Suppressor macrophage (primary cell): ENCODE measurements at places on chromosomes 3 and 15.

DNA sequence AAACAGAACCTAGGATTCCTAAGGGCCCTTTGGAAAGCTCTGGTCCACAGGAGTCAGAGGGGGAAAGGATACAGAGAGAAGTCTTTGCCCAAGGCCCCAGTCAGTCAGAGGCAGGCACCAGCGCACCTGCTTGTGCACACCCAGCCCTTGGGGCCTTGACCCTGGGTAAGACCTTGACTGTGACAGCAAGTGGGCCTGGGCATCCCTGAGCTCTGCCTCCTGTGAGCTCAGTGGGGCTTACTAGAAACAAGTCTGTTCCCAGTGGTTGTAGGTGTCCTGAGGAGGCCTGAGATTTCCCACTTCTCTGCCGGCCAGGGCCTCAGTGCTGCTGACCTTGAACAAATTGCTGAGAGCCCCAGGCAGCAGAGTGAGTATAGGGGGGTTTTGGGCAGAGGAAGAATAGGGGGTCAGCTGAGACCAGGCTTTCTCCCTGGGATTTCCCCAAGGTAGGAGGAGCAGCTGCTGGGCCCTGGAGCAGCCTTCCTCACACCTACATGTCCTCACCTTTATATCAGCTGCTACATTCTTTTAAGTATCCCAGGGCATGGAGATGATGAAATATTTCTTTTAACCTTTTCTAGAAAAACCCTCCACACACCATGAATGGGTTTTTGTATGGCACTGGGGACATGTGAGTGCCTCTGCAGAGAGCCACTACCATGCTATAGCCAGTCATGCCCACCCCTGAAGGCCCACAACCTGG is 9.7 kb upstream of the DAG1 start:
- DNase-seq, result no peak

GRCh38 chr3:120438665-120439370 is 12.0 kb downstream of the FSTL1 start:
- DNase-seq, result no peak

DNA sequence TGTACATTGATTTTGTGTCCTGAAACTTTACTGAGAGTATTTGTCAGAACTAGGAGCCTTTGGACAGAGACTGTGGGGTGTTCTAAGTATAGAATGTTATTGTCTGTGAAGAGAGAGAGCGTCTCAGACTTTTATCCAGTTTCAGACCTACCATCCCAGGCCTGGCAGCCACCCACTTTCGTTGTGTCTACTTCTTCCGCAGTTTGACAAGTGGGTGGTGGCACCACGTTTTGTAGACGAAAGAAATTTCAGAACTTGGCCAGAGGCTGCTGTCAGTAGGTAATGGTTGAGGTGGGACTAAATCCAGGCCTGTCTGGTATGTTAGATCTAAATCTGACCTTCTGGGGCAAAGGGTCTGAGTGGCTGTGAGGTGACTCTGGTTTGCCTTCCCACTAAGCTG is 13.4 kb upstream of the TRAK1 start:
- DNase-seq, result no peak

- DNase-seq, result no peak
Observed at GRCh38 chr3:63922491-63923199, 10.5 kb upstream of the SCAANT1 start.

DNA sequence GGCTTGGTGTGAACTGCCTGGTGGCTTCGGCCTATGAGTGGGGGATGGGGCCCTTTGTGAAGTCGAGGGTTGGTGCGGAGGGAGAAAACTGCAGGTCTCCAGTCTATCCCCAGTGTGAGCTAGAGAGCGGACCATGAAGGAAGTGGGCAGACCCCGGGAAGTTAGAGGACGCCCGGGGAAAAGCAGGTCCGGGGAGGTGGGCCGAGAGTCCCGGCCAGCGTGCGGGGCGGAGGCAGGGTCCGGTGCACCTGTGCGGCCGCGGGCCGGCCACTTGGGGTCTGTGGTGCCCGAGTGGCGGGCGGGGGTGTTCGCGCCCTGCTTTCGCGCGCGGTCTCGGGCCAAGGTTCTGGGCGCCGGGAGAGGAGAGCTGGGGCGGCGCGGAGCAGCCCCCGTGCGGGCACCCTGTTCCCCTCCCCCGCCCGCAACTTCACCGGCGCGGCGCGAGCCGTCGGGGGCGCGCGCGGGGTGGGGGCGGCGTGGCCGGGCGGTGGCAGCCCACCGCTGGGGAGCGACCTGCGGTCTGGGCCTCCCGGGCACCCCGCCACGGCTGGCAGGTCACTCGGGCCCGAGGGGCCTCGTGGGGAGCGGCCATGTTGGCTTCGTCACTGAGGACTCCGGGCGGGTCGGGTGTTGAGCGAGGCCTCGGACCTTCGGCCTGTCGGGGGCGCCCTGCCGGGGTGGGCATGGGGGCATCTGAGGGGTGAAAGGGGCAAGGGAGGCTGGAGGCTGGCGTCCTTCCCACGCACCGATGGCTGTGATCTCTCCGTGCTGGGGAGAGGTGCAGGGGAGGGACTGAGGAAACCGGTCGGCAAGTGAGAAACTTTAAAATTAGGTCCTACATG is 4.8 kb downstream of the UBE2E1 start:
- peak; percentile 41 for DNase-seq

- DNase-seq, result no peak
Observed at GRCh38 chr3:155979746-155980145, 109.3 kb downstream of the GMPS start.

DNA sequence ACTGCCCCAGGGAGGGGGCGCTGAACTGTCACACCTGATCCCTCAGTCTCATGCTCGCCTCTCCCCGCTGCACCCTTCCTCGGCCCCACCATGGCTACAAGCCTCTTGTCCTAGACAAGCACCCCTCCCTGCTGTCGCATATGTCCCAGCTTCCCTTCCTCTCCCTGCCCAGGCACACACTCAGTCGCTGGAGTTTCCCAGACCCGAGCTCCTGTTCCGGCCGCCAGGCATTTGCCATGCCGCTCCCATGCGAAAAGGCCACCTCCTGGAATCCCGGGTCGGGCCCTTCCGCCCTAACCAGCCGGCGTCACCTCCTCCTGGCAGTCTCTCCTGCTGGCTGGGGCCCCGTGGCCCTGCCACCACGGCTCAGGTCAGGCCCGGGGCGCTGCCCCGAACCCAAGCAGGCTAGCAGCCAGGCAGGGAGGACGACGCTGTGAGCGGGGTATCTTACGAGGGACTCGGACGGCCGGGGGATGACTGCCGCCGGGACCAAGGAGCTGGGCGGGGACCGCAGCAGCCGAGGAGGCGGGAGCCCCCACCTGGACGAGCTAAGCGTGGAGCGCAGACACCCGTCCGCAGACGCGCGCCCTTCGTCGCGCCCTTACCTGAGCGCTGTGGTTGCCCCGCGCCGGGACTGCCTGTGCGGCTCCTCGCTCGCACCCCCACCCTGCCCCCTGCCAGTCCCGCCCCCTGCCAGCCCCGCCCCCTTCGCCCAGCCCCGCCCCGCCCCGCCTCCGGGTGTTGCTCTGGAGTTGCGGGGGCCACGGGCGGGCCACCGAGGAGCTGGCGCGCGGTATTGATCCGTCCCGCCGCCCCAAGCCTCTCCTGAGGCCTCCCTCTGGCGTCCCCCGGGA is at the start of gene ALS2CL:
TSS of gene ALS2CL (minus strand) at position 642 of the 854 bp plus-strand sequence. CDS start 4,239 bp downstream, outside the sequence.
- peak; percentile 64 for DNase-seq

DNA sequence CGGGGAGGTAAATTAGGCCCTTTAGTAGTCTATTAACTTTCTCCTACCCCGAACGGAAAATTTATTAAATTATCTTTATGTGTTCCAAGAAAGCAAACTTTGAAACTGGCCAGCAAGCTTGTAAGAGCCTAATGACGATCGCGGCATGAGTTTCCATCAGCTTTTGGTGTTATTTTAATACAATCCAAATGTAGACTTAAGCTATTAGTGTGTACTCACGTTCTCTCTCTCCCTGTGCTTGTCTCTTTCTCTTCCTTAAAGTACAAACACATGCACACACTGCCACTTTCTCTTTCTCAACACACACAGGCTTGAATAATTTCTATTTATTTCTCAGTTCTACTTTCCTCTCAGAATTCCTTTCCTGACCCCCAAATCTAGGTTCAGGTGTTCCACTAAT is 108.8 kb upstream of the MME start:
- peak; percentile 14 for DNase-seq

DNA sequence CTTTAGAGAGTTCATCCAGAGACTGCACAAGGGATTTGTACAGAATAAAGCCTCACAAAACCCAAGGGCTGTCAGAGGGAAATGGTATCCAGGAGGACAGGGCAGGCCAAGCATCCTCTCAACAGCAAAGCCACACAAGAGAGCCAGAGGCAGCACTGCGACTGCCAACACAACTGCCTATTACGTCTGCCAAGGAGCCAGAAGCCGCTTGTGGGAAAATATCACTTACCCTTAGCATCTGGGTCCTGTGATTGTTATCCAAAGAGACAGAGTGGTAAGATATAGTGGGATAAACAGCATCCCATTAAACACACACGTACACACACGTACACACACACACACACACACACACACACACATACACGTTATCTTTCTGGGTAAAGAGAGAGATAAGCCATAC is 618.3 kb upstream of the AGTR1 start:
- DNase-seq, result no peak

- no peak for DNase-seq
Observed at GRCh38 chr3:15744176-15744575, 53.6 kb downstream of the ANKRD28 start.

GRCh38 chr3:141489203-141489602 is 2.4 kb downstream of the RASA2 start:
- no peak for DNase-seq

GRCh38 chr3:32856355-32856889 is 38.6 kb downstream of the TRIM71 start:
- DNase-seq, result no peak

GRCh38 chr15:75121491-75121890 is 80.2 kb upstream of the C15orf39 start:
- DNase-seq, result no peak

DNA sequence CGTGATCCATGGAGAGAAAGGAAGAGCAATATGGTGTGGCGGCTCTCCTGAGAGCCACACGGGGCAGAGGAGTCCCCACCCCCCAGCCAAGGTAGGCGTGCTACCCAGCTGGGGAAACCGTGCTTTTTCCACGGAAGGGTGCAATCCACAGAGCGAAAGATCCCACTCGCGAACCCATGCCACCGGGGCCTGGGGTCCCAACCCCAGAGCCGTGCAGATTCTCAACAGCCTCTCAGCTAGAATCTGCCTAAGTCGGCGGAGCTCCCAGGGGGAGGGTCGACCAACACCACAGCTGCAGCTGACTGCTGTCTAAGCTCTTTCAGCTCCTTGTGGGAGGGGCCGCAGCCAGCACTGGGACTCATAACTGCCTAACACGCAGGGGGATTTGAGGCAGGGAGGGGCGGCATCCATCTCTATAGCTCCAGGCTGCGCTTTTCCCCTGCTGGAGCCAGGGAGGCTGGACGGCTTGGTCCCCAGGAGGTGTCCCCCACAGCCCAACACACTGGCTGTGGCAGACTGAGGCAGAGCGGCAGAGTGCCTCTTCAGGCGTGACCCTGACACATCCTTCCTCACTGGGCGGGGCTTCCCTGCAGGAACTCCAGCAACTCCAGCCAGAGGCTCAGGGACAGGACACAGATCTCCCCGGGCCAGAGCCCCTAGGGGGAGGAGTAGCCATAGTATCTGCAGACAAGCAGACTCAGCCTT is 107.6 kb upstream of the ZBTB20 start:
- no peak for DNase-seq

DNA sequence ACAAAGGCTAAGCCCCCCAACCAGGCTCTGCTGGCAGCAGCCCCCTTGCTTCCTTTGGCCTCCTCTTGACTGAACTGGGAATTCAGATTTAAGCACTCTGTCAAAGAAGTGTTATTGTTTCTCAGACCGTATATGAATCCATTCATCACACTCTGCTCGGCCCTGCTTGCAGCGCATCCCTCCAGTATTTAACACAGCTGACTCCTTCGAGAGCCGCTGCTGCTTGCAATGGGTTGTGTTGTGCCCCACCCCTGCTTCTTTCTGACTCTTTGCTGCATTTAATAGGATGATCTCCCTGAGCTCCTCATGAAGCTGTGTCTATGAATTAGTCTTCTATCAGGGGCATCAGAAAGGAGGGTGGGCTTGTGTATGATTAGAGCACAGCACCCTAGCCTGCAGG is 31.2 kb downstream of the C3orf20 start:
- no peak for DNase-seq
